Bronchial epithelial cell (primary cell): ENCODE measurements at places on chromosomes 2 and 18. TPM values are rescaled to one million over a fixed set of nuclear protein-coding genes. Genes with fewer than 3 reads are reported as not detected.

Gene NR4A2
- under 0.01 and 0.26 TPM in 2 replicates for total RNA-seq

Gene PPP1R7
- total RNA-seq = 32.4 and 51.2 TPM in 2 replicates

Gene EML4
- 26.3 and 31.9 TPM in 2 replicates for total RNA-seq

DNA sequence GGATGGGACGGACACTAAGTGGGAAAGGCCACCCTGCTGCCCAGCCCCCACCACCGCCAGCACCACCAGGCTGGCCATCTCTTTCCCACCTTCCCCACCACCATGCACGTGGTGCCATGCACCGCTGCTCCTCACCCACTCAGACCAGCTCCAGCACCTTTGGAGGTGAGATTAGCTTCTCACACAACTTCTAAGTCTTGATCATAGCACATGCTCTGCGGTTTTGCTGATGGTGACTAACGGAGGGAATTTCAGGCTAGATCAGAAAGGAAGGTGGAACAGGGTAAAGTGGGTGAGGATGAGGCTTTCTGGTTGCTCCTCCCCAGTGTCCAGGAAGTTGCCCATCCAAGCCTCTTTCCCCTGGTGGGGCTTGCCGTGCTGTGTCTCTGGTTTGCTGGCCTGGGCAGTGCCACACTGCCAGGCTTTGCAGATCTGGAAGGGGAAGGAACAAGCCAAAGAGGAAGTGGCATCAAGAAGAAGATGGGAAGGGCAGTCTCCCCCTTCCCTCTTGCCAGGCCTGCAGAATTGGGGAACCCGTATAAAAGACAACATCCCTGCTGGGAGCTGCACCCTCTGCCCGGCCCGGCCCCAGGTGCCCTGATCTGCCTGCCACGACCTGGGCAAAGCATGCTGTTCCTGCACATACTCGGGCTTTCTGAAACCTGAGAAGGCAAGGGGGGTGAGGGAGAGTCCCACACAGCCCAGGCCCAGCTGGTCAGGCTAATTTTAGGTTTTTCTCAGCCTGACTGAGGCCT, 44.3 kb upstream of the CAB39 start:
- peak; percentile 66 for DNase-seq

- peak; percentile 52 for DNase-seq
Measured at GRCh38 chr2:168002021-168002553, 245.3 kb downstream of the STK39 start.

DNA sequence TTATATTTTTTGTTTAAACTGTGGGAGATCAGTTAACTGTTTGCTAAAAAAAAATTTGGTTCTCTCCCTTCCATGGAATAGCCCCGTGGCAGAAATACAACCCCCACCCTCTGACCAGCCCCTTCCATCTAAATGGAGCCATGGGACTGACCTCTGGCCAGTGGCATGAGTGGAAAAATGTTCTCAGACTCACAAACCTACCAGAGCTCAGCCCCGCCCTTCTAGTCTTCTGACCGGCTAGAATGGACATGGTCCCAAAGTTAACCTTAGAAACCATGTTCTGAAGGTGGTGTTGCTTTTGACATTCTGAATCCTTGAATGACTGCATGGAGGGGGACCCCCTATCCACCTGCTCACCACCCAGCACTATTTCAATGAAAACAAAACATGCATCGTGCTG, 1.3 kb upstream of the CHRNA1 start:
- DNase-seq = no peak

Gene RNF149
- 113 and 120 TPM in 2 replicates for total RNA-seq

Gene FHL2
- 67.2 and 76.9 TPM in 2 replicates for total RNA-seq

DNA sequence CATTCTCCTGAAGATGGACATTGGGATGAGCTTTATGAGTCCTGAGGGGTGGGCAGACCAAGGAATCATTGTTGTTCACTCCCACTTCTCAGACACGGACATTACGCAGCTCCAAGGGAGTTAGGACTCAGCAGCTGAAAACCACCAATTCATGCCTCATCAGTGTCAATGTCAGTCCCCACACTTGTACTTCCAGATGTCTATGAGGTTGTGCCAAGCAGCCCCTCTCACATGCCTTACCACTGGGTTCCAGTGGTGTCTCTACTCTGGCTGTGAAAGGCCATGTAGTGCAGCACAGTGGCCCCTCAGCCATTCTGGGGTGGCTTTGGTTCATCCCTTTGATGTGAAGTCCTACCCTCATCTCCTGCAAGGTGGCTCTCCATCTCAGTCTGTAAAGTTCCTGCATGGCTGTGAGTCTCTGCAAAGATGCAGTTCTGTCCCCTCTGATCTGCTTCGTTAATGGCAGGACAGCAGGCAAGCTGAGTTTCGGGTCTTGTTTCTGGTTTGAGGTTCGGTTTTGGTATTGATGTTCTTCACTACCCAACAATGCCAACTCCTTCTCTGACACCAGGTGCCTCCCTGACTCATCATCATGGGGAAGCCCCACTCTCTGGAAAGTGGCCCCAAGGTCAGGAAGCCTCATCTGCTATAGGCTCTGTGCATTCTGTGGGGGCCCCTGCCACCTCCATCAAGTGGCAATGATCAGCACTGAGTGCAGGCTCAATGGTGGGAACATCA, 14.0 kb upstream of the COL6A3 start:
- no peak for DNase-seq

Gene LOXL3
- 0.13 and 0.53 TPM in 2 replicates for total RNA-seq

DNA sequence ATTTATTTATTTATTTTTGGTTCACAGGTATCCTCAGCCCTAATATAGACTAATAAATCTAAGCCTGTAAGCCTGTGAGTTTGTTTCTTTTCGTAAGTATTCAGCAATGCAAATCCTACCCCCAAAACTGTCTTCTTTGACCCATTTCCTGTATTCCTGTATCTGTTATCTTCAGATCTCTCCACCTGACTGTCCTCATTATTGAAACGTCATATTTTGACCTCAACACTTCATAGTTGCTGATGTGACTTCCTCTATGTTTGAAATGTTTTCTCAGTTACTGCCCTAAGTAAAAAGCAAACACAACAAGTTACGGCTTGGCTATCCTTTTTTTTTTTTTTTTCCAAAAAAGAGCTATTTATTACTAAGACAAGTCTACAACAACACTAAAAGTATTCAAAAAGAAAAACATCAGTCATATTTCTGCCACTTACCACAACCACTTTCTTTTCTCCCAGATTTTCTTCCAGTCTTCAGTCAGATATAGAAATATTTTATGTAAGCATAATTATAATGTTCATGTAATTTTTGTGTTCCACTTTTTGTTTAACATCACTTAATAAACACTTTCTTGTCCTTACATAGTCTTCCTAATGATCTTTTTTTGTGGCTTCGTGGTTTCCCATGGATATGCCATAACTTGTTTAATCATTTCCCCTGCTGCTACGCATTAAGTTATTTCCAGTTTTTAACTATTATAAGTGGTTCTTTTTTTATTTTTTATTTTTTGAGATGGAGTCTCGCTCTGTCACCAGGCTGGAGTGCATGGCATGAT, 45.0 kb upstream of the EML4 start:
- peak; percentile 69 for DNase-seq
